Astrocyte (in vitro differentiated cells and primary cell): ENCODE measurements at places on chromosomes 2 and 18. TPM values are rescaled to one million over a fixed set of nuclear protein-coding genes. Genes with fewer than 3 reads are reported as not detected.

UGT1A4 gene
- total RNA-seq = not detected in 2 replicates

GRCh38 chr2:223020971-223021675 is 30.9 kb upstream of the KCNE4 start:
- no peak for DNase-seq

- no peak for DNase-seq
These were observed 312.0 kb downstream of the CELF4 start for GRCh38 chr18:37253394-37254235.

DNA sequence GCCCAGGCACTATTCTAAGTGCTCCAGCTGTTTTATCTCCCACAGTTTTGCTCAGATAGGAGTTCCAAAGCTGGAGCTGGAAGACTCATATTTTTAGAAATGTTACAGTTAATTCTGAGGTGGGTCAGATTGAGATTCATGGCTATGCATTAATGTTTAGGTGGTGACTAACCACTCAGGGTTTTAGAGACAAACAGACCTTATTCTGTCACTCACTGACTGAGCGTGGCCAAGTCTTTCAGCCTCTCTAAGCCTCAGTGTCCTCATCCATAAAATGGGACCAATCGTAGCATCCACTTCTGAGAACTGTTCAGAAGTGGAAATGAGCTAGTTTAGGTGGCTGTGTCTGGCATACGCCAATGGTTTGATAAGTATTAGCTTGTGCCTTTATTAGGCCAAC is 4.3 kb upstream of the CASP8 start:
- no peak for DNase-seq

DNA sequence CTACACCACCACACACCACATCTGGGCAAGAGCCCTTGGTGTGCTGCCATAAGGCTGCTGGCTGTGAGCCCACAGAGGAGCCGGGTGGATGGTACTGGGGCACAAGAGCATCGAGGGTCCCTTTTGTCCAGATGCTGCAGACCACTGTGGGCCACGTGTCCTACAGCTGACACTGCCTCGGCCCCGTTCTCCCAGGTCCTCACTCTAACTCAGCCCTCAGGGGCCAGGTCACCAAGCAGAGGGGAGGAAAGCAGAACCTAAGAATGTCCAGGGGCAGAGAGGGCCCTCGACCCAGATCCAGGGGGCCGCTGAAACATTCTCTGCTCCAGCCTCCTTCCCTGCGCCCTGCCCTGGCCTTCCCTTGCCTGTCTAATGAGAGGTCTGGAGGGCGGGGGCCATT is 91.7 kb upstream of the ASB18 start:
- no peak for DNase-seq

- no peak for DNase-seq
These were observed 469.3 kb upstream of the RAB12 start for GRCh38 chr18:8139891-8140406.

- DNase-seq = no peak
These were observed 98.3 kb downstream of the MYCN start for GRCh38 chr2:16038621-16039020.

GRCh38 chr2:71156573-71156972 is 26.1 kb downstream of the MPHOSPH10 start:
- no peak for DNase-seq

- no peak for DNase-seq
These were observed 1337.2 kb upstream of the CELF4 start for GRCh38 chr18:38902796-38903195.

CD8B2 gene
- total RNA-seq = not detected in 2 replicates

SLC19A3 gene
- 0.12 and 0.14 TPM in 2 replicates for total RNA-seq

DNA sequence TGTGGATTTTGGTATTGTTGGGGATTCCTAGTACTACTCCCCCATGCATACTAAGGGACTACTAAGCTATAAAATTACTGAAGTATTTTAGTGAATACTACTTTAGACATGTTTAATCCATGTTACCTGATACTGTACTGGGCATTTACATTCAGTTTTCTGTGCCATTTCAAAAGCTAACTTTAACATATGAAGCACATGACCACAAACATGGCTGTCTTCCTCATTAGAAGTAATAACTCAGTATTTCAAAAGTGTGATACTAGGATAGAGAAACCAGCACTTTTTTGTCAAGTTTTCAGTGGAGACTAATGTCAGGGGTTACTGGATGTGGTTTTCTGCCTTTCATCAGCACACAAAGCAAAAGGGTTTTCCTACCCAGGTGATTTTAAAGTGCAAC is 27.9 kb downstream of the WDR33 start:
- DNase-seq = no peak

GRCh38 chr2:190999058-190999457 is 14.9 kb downstream of the STAT1 start:
- DNase-seq = no peak

DNA sequence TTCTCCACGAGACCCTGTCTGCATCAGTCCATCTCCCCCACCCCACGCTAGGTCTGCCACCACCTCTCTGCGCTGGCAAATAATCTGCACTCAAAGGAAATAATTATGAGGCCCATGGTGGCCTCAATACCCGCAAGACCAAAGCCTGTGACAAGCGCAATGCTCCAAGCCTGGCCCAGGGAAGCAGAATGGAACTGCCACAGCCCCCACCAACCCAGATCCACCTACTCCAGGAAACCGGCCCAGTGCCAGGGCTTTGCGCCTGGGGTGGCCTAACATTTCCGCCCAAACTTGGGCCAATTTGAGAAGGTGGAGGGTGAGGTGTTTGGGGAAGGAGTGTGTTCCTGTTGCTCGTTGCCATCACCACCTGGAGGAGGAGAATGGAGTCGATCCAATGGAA is 26.0 kb upstream of the ATOH8 start:
- no peak for DNase-seq

CPLX4 gene
- total RNA-seq = not detected in 2 replicates
